C1 segment of cervical spinal cord (tissue), 14 donors: ENCODE measurements at places on chromosomes 4 and X.

DNA sequence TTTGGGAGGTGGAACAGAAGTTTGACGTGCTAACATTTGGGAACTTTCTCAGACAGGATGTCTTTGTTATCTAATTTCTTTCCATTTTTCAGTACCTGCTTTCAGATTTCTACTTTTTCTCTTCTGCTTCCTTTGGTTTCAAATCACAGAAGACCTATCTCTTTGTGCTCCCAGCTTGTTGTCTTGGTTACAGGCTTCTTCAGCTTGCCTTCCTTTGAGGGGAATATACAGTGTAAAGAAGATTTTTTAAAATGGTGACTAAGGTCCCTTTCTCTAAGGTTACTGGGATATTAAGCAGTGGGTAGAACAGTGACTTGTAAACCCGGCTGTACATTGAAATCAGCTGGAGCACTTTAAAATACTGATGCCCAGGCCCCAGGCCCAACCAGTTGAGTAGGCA lies 48.0 kb downstream of the TMEM164 start:
- no peak for DNase-seq

DNA sequence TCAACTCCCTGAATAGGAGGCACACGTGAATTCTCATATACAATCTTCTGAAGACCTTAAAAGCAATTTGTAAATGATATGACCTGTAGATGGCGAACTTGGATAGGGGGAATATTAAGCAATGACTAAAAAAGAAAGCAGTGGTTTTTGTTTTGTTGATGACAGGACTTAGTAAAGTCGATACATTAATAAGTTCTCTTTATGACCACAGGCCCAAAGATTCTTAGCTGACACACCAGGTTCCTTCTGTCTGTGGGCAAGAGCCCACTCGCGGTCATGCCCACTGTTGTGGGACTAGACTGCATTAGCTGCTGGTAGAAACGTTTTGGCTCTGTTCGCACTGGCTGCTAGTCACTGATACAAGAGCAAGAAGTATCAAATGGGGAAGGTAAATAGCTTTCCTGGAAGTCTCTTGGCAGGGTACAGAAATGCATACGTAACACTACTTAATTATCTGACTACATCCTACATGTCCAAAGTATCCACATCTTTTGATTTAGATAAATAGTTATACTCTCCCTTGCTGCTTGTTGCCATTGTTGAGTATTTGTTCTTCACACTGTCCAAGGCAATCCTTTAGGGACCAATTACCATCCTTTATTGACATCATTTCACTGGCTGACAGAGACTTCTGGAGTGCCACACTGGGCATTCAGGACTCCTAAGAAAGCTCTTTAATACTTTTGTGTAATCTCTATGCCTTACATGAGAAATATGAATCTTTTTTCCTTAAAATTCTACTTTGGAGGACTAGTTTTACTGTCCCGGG lies 31.0 kb downstream of the ALPK1 start:
- peak; percentile 2 for DNase-seq

DNA sequence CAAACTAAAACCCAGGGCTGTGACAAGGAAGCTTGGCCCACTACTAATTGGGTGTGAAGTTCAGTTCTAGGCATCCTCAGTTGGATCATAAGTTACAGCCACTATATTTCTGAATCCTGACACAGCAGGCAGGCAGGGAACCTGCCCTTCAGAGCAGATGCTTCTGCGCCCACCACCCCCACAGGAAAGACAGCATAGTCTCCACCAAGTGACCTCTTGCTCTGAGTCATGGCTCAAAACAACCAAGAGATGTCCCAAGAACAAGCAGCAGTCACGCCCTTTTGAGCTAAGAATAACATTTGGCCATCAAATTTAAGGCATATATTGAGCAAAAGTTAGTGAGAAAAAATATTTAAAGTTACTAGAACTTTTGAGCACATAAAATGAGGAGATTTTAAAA lies 170.7 kb upstream of the SMARCAD1 start:
- no peak for DNase-seq

- DNase-seq: no peak
Measured at GRCh38 chr4:19675172-19675811, 576.4 kb upstream of the SLIT2 start.

GRCh38 chrX:39910651-39911050 lies 187.1 kb downstream of the BCOR start:
- no peak for DNase-seq
